Motor neuron (in vitro differentiated cells): ENCODE measurements at places on chromosomes 1 and 21. TPM values are rescaled to one million over a fixed set of nuclear protein-coding genes. Genes with fewer than 3 reads are reported as not detected.
A peak's percentile ranks its signal among the peaks of the same experiment; 100 is the strongest.

DNA sequence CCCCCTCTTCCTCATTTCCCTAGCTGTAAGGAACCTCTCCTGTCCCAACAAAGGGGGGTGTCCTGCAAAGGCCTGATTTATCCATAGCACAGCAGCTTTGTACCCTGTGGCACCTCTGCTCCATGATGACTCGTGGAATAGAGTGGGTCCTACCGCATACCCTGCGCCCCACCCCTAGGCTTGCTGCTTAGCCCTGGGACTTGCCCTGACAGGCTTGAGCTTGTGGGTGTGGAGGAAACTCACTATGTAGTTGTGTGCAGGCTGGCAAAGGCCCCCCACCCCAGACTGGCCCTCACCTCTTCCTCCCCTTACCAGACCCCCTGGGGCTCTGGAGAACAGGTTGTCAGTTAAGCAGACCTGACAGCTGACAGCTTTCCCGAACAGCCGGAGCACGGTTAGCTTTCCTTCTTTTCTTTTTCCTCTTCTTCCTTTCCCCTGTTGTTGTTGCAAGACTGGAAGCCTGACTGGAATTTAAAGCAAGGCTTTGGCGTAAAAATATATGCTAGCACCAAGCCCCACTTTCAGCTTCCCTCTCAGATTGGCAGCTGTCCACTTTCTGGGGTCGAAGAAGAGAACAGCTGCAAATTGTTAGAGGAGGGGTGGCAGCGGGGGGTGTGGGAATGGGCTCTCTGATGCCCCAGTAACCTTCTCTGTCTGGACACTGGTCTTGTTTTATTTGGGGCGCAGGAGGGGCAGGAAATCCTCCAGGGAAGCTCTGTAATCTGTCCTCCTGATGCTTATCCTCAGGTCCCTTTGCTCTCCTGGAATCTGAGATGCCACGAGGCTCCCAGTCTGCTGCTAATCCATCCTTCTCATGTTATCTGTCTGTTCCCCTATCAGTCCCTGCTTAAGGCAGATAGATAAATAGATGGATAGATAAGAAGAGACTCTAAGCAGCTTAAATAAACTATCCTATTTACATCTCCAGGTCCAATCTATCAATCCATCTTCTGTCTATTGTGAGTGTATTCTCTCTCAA lies 134.6 kb downstream of the BRINP2 start:
- no peak for ATAC-seq

GRCh38 chr1:85386068-85386722 lies 78.8 kb downstream of the DDAH1 start:
- ATAC-seq, result no peak

The RAD54L gene
- 0.30 and 0.36 TPM in 2 replicates for total RNA-seq

GRCh38 chr1:8382051-8382505 lies 64.2 kb downstream of the SLC45A1 start:
- ATAC-seq, result no peak

The GBP2 gene
- 6.0 and 6.8 TPM in 2 replicates for total RNA-seq

DNA sequence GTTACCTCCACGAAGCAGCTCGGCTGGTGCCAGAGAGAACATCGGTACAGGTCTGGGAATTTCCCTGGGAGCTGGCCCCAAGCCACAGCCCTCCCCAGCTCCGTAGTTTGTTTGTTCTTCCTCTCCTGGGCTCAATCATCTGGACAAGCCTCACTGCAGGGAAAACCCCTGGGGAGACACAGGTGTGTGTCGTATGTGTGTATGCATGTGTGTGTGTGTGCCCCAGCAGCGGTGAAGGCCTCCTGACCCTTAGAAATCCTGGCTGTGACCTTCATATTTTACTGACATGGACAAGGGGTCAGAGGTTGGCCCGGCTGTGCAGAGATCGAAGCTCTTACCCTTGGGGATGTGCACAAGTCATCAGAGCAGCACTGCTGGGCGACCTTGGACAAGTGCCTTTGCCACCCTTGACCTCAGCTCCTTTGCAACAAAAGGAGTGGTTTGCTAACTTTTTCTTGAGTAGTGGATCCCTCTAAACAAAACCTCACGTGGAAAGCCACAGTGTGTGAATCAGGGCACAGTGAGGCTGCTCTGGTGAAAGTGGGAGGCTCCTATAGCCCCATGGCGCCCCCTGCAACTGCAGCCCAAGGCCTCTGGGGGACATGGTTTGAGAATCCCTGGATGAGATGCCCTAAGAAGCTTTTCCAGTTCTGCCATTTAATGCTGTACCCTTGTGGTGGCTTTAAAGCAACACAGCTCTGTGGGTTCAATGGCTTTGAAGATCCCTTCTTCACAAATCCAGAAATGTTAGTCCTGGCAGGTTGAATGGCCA lies 12.3 kb upstream of the IL22RA1 start:
- no peak for ATAC-seq

DNA sequence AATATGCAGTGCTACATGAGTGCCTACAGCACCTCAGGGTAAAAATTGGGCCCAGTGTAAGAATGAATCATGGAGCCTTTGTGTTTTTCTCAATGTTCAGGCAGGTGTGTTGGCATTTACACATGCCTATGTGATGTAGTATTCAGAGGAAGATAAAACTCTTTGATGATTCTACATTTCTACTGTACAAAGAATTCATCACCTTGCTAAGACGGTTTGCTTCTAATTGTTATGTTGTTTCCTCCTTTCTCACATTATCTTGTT lies 867.3 kb downstream of the TTLL7 start:
- no peak for ATAC-seq

DNA sequence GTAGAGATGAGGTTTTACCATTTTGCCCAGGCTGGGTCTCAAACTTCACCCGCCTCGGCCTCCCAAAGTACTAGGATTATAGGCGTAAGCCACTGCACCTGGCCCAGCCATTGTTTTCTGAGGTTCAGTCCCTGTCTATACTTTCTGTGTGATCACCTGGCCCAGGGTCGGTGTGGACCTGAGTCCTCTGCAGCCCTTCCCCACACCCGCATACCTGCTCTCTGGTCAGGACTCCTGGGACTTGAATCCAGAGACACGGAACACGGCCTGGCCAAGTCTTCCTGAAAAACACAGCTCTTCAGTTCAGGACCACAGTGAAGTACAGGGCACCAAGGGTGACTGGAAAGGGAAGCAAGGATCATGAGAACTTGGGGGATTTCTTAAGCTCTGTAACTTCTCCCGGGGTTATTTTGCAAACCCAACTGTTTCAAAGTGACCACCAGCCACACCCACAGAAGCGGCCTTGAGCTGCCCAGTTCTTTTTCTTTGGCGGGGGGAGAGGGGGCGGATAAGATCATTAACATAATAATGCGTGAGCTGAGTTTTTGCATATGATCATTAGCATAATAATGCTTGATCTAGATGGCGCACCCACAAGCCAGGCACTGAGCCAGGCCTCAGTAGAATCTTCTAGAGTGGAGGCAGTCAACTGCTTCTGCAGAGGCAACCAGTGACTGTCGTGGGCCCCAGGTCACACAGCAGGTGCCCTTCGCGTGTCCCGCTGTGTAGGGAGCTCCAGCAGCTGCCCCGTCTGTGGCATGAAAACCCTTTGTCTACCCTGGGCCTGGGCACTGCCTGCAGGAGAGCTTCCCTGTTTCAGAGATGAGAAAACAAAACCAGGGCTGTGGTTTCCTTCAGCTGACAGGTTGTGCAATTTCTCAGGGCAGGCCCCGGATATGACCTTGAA lies 1.7 kb upstream of the NADK start:
- peak; percentile 19 for ATAC-seq

- no peak for ATAC-seq
These were observed 14.5 kb upstream of the PRDM16 start for GRCh38 chr1:3054474-3054873.

The CFAP141 gene
- not detected in 2 replicates for total RNA-seq

The S100A5 gene
- not detected in 2 replicates for total RNA-seq

DNA sequence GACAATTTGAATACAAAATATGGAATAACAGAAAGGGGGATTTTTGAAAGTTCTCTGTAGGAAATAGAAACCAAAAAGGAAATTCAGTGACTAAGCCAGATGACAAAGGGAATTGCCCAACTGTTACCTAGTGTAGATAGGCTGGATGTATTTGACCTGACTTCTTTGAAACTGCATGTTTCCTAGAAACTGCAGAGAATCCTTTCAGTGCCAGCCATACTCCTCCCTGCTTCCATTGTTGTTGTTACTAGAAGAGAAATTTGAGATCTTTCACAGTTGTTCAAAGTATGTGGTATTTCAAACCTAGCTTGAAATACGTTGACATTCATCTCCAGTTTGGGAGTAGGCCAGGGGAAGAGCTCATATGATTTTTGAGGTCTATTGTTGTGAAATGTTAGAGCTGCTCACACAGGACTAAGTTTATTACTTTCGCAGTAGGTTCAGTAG lies 1.8 kb upstream of the GBP5 start:
- peak; percentile 59 for ATAC-seq

DNA sequence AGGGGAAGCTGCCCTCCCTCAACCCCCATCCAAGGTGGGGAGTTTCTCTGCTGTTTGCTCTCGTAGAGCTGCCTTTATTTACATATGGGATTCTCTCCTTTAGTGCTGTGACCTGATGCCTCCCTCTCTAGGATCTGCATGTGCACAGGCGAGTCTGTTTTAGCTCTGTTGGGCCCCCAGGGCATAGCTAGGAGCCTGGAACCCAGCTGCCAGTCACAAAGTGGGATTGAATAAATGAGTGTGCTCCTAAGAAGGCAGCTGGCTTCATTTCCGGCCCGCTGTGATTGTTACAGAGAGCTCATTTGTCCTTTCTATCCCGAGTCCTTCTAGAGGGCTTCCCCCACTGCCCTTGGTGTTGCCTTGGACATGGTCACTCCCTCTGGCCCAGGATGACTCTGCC lies 176.6 kb downstream of the GRIK3 start:
- ATAC-seq, result peak; percentile 73

The ZCCHC17 gene
- total RNA-seq, result 51.9 and 58.7 TPM in 2 replicates

DNA sequence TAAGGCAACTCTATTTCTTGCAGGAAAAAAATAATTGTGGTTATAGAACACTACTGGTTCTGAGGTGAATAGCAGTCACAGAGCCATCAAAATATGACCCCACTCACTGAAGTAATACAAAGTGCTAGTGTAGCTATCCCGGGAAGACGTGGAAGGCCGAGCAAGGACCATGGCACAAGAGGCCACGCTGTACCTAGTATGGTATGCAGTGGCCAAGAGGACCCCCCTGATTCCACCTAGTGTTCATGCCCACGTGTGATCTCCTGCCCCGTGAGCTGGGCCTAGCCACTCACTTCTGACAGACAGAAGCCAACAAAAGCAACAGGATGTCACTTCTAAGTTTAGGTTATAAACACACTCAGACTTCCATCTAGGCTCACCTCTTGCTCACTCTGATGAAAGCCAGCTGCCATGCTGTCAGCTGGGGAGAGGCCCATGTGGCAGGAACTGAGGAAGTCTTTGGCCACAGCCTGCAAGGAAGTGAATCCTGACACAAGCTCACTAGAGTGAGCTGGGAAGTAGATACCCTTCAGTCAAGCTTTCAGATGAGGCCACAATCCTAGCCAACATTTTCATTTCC lies 21.7 kb upstream of the LSS start:
- no peak for ATAC-seq

- ATAC-seq, result no peak
These were observed 1.8 kb downstream of the OBSCN start for GRCh38 chr1:228209657-228210056.

GRCh38 chr1:9278116-9278515 lies 14.6 kb upstream of the SPSB1 start:
- ATAC-seq, result no peak

- peak; percentile 31 for ATAC-seq
These were observed 63.9 kb upstream of the EFHD2 start for GRCh38 chr1:15345705-15346345.

GRCh38 chr1:75632350-75632949 lies 21.5 kb upstream of the SLC44A5 start:
- ATAC-seq, result peak; percentile 74
